T-helper 17 cell (primary cell): ENCODE measurements at places on chromosomes 4 and X. TPM values are rescaled to one million over a fixed set of nuclear protein-coding genes. Genes with fewer than 3 reads are reported as not detected.

TEX11 gene
- not detected for total RNA-seq

CACNA1F gene
- total RNA-seq = 0.67 TPM

FRMPD3 gene
- total RNA-seq = not detected

PRSS12 gene
- total RNA-seq = not detected

DGAT2L6 gene
- not detected for total RNA-seq

H2BW2 gene
- total RNA-seq = not detected

SLC7A11 gene
- 0.60 TPM for total RNA-seq

FAM241A gene
- total RNA-seq = 2.8 TPM

GAGE12F gene
- total RNA-seq = not detected

CLDN34 gene
- not detected for total RNA-seq

KIAA1210 gene
- not detected for total RNA-seq

SAP30 gene
- total RNA-seq = 4.0 TPM

PTPN13 gene
- 49.5 TPM for total RNA-seq

GPR34 gene
- 0.17 TPM for total RNA-seq

HHIP gene
- not detected for total RNA-seq

FRMD7 gene
- total RNA-seq = not detected

GRPEL1 gene
- 45.8 TPM for total RNA-seq

LRRC66 gene
- 0.60 TPM for total RNA-seq

GRCh38 chr4:101172369-101172768 lies 175.0 kb downstream of the PPP3CA start:
- DNase-seq = no peak

DNA sequence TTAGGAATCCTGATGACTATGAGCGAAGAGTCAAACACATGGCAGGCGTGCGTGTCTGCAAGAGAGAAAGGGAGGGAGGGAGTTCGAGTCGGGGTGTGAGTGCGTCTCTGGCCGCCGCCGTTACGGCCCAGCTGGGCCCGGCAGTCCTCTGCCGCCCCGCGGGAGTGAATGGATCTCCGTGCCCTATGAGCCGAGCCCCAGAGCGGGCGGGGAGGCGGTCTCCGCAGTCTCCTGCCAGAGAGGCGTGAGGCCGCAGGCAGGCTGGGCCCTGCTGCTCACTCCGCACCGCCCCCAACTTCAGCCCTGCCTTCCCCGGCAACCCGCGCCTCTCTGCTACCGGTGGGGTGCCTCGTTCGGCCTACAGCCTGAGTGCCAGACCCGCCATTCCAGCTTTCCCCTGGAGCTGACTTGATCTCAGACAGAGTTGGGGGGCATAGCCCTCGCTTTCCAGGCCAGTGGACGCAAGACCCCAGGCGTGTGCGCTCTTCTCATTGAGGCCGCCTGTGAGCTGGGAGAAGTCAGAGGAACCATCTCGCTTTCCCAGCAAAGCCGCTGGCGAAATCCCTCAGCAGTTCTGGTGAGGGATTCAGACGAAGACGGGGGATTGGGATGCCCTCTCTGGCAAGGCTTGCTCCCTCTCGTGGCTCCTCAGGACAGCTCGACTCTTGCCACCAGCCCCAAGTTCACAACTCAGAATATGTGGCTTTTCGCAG lies 1.4 kb downstream of the SLC16A2 start:
- DNase-seq = no peak

- DNase-seq = no peak
Observed at GRCh38 chrX:17415242-17415810, 40.3 kb downstream of the NHS start.

GRCh38 chr4:108001540-108002135 lies 11.9 kb downstream of the HADH start:
- no peak for DNase-seq

- no peak for DNase-seq
Observed at GRCh38 chrX:111585337-111585736, 73.9 kb downstream of the SERTM2 start.

DNA sequence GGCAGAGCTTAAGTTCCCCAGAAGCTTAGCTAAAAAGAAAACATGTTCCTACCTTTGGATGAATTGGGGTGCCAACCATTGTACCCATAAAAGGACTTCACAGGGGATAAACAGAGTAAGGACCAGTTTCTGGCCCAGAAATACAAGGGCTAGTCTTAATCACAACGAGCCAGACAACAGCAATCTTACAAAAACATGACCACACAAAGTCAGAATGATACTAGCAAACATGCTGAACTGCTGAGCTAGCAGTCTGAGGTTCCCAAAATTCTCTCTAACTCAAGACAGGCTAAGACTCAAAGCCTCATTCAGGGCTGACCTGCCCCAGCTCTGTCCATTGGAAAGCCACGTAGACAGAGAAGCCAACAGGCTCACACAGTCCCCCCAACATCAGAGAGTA lies 40.3 kb downstream of the ATP11C start:
- no peak for DNase-seq

- DNase-seq = no peak
Observed at GRCh38 chr4:306551-306961, 1.3 kb upstream of the ZNF732 start.

DNA sequence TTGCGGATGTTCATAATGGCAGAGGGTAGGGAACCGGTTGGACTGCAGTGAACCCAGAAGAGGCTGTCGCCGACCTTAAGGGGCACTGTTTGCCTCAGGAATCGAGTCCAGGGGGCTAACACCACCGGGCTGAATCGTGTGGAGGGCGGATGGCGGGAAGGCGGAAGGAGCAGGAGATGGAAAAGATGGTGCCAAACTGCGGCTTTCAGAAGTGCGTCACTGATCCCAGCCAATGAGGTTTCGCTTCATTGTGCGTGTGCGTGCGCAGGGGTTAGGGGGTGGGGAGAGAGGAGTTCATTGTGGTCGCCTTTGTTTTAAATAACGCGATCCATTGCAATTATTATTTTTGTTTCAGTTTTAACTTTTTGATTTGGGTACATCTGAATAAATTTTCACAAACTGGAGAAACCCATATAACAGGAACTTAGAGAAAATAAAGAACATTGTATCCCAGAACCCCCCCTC lies at the start of gene NAA11:
Gene NAA11, minus strand, starts transcription at position 198 of the 465 bp plus-strand sequence. Its CDS starts 184 bp downstream, at position 14.
- DNase-seq = no peak

DNA sequence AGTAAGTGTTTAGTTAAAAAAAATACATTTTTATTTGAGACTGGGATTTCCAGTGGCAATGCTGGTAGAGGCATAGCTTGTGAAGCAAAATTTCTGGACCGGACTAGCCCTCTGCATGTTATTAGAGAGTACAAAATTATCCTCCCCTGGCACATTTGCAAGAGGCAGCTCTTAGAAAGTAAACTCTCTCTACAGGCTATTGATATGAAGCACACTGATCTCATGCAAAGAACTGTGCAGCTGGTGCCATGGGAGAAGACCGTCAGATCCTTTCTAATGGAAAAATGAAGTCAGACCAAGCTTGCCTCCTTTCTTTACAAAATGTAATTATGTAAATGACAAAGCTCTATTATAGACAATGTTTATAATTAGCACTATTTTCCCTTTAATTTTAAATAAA lies 2717.2 kb downstream of the PCDH7 start:
- DNase-seq = no peak

DNA sequence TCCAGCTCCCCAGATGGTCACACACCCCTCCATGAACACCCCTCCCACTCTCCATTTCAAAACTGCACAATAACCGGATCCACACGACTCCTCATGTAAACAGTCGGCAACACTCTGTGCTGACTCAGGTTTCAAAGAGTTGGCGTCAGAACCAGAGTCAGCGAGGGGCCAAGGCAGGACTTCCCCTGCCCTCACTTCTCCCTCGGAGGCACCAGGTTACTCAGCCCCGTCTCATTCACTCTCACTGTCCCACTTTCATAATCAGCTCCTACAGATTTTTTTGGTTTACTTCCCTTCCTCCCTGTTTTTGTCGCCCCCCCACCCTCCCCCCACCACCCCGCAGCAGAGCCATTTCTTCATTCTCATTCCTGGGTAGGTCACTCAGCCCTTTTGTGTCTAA lies 2.7 kb upstream of the TIMP1 start:
- no peak for DNase-seq

GRCh38 chr4:99696801-99697200 lies 39.2 kb upstream of the C4orf54 start:
- no peak for DNase-seq

DNA sequence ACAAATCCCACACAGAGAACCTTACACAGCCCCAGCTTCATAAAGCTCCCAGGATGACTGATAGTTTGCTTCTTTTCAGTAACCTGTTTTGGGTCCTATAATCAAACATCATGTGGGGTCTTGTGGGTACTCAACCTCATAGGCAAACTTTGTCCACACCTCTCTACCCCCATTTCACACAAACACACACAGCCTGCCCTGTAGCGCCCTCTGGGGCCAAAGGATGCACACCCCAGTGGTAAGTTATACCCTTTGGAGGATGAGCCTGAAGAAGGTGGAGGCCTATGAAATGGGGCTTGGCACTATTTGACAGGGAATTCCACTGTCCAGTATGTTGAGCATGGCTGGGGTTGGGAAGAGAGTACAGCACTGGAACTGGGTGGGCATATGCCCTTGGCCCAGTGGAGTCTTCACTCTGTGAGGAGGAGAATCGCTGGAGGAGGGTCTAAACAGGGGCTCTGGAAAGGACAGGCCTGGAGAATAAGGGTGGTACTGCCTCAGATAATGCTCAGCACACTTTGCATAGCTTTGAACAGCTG lies 30.5 kb upstream of the COL25A1 start:
- DNase-seq = no peak

GRCh38 chrX:147912093-147912801 lies 528 bp downstream of the FMR1 start:
- DNase-seq = peak; percentile 8

DNA sequence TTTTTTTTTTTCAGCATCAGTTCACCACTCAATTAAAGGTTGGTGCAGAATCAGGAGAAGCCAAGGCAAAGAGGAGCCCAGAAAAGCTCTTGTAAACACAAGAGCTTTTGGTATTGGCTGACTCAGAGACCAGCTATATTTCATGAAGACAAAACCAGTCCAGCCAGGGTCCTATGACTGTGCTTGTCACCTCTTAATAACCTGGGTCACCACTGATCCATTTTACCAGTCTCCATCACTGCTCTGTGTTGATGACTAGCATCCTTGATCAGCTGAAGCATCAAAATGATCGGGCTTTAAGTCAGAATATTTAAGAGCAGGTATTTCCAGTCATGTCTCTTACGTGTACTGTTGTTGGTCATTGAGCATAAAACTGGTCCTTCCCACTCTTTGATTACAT lies 237.9 kb downstream of the PACRGL start:
- DNase-seq = no peak

- DNase-seq = no peak
Observed at GRCh38 chrX:111006116-111006515, 89.9 kb upstream of the PAK3 start.

- DNase-seq = no peak
Observed at GRCh38 chrX:17740137-17741122, 3.1 kb downstream of the SCML1 start.

DNA sequence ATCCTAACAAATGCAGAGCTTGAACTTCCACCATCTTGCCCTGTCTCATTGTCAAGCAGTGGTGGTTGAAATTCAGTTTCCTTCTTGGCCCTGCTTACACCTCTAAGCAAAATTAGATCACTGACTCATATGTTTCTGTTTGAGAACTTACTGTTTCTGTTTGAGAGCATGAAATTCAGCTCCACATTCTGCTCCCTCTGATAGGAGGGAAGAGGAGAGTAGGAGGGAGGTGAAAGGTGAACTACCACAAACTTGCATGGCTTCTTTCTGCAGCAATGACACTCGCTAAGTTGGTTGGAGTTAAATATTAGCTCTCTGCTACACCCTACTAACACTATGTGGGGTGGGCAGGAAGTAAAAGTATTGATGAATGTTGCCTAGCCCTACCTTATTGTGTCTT lies 117.8 kb upstream of the EDA2R start:
- DNase-seq = no peak

GRCh38 chr4:18034099-18034498 lies 12.5 kb upstream of the LCORL start:
- no peak for DNase-seq

DNA sequence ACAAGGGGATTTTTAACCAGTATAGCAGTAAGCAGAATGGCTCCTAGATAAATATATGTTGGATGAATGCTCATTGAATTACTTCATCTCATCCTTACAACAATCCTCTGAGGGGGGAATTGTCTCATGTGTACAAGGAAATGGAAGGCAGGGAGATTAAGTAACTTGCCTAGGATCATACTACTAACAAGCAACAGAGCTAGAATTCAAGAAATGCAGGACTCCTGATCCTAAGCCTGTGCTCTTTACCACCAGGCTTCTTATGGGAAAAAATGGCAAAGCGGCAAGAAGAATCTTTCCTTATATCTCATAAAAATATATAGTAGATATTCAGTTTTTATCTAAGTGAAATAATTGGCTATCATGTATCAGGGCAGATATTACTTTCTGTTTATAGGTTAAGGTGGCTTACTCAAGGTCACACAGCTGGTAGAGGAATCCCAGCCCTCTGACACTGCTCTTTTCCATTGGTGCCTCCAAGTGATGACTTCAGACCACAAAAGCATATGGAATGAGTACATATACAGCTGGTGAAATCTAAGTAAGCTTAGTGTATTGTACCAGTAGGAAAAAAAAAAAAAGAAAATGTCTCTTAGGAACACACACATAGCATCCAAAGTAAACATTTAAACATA lies 2.1 kb downstream of the ABHD18 start:
- no peak for DNase-seq

- DNase-seq = no peak
Observed at GRCh38 chrX:118755633-118756032, 28.2 kb downstream of the IL13RA1 start.

DNA sequence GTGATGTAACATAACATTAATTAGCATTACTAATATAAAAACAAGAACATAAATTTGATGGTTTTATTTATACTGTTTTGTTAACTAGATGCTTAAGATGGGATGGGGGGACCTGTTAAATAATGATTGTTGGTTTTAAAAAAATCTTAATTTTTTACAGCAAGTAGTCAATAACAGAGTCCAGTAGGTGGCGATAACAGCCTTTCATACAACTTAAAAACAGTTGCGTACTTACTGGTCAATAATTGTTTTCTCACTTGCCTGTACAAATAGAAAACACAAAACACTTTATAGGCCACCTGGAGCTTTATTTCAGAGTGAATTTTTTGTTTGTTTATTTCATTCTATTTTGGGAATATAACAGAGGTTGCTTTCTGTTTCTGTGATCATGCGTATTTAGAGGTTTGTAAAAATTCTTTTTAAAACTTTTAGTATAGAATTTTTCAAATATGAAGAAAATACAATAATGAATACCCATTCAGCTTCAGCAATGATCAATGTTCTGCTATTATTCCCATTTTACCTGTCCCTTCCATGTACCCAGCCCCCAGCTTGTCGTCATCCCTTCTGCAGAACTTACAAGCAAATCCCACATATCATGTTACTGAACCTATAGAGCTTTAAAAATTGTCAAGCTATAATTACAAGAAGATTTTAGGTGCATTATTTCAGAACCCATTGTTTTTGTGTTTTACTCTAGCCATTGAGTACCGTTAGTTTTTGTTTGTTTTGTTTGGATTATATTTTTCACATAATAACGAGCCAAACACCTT lies 97.1 kb downstream of the MRPL1 start:
- DNase-seq = no peak

- no peak for DNase-seq
Observed at GRCh38 chr4:41175794-41176193, 38.5 kb downstream of the APBB2 start.

DNA sequence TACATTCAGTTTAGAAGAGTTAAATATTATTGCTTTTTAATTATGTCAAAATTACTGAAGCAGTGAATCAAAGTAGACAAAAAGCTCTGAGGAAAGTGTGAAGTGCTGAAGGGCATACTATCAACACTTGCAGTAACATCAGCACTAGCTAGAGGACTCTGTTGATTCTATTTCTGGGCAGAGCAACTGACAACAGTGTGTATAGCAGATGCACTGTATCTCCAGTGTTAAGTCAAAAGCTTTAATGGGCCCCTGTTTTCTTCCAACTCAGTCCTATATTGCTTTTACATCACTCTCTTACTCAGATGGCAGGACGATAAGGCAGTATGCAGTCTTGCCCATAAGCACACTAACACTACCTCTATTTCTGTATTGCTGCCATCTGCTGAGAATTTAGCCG lies 435.2 kb upstream of the AMOT start:
- no peak for DNase-seq
